ENCODE measurements at places on chromosomes 16 and 17. TPM values are rescaled to one million over a fixed set of nuclear protein-coding genes. Genes with fewer than 3 reads are reported as not detected.

DNA sequence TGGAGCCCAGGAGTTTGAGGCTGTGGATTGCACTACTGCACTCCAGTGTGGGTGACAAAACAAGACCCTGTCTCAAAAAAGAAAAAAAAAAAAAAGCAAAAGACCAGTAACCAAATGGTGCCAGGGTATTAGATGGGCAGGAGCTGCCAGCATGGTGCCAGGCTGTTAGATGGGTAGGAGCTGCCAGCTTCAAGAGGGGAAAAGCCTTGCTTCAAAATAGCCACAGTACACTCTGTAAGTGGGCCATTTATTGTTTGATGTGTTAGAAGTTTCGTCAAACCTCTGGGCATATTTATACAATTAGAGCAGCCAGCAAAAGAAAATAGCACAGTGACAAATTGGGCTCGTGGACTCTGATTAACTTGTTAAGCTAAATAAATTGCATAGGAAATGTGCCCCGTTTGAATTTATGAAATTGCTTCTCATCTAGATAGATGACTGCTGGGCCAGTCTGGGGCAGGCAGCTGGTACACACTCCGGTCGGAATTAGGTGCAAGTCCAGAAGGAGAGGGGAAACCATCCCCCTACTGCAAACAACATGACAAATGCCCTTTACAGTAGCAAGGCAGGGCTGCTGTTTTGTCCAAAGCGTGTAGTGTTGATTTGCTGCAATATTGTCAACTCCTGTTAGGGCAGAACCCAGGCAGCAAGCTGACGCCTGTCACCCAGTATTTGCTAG is 126.3 kb upstream of the IRX3 start:
- no peak for DNase-seq

- no peak for DNase-seq
Observed at GRCh38 chr16:9370061-9370491, 278.6 kb downstream of the HAPSTR1 start.

GRCh38 chr17:17808706-17809432 is 27.9 kb downstream of the SREBF1 start:
- no peak for DNase-seq

GRCh38 chr17:7712111-7712771 is 5.3 kb upstream of the DNAH2 start:
- no peak for DNase-seq

DNA sequence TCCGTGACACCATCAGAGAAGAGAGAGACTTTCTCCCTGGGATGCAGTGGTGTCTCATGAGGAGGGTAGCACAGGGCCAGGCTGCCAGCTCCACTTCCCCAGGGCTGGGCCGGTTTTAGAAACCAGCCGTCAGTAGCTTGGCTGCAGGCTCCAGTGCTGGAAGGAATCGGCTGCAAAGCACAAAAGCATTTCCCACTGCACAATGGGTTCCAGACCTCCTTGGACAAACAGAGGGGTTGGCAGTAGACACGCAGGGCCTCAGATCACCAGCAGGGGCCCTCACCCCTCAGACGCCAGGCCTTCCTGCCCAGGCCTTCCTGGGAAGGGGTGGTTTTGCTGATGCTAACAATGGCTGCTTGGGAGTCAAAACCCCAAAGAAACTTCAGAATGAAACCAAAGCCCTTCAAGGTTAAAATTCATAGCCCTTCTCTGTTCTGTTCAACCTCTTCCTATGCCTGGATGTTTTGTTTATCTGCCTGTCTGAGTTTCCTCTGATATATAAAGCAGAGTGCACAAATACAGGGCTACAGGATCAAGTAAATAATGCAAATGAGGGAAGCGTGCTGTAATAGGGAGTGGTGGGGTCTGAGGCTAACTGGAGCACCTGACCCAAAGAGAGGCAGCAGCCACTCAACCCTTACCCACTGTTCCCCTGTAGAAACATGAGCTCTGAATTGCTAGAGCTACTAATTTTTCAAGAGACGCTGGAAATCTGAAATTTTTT is 26.2 kb downstream of the TEKT5 start:
- peak; percentile 29 for DNase-seq

DNA sequence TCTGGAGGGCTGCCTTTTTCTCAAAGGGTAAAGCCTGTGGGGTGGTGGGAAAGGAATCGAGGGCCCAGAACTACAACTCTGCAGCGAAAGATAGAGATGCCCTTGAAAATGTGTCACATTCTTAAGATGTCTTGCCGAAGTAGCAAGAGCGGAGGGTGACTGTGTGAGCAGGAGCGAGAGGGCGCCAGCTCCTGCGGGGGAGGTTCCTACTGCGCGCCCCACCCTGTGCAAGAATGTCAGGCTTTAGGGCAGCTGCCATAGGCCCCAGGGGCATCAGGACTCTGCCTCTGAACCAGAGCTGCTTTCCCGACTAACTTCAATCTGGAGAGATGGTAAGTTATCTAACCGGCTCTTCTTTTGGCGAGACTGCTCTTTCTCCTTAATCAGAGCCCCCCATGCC is 11.8 kb upstream of the ITGAE start:
- DNase-seq, result no peak

DNA sequence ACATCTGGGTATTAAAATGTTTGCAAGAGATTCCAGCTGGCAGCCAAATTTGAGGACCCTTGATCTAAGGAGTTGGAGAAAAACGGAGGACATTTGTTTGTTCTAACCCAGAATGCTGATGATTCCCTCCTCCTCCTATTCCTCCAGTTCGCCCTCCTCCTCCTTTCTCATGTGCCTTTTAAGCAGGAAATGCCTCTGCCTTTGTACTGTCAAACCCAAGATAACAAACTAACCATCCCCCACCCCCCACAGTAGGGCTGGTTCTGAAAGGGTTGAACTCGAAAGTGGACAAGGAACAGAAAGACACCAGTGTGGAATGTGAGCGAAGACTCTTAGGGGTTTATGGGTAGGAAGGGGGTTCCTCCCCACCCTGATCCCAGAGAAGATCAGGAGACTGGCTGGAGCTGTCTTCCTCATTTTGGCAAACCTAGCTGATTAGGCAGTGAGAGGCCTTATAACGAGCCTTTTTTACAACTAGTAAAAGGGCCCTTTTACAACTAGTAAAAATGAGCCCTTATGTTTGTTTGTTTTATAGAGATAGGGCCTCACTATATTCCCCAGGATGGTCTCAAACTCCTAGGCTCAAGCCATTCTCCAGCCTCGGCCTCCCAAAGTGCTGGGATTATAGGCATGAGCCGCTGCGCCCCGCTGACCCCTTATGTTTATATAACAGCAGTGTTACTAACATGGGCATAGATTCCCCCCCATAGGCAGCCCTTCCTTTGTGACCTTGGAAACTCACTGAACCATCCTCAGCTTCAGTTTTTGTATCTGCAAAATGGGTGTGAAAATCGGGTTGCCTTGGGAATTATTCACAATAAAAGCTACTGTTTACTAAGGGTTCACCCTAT is 975 bp downstream of the CHD9 start:
- peak; percentile 22 for DNase-seq

The STARD3 gene
- total RNA-seq, result 77.9 TPM

DNA sequence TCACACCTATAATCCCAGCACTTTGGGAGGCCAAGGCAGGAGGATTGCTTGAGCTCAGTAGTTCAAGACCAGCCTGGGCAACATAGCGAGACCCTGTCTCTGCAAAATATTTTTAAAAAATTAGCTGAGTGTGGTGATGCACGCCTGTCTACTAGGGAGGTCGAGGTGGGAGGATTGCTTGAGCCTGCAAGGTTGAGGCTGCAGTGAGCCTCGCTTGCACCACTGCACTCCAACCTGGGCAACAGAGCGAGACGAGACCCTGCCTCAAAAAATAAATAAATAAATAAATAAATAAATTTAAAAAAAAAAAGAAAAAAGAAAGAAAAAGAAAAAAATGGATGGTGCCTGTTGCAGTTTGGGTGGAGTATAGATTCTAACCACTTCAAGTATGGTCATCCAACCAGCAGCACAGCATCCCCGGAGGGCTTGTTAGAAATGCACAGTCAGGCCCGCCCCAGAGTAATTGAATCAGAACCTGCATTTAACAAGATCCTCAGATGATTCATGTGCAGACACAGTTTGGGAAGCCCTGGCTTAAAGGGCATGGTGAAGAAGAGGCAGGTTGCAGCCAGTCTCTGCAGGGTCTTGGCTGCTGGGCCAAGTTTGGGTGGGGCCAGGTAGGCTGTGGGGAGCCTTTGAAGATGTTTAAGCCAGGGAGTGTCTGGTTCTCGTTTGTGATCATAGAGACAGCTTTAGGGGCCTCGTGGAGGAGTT is 40.8 kb downstream of the MRC2 start:
- DNase-seq, result no peak

The PRSS8 gene
- not detected for total RNA-seq

The SPATA32 gene
- total RNA-seq, result 0.25 TPM

GRCh38 chr16:76235025-76235424 is 42.2 kb upstream of the CNTNAP4 start:
- no peak for DNase-seq

GRCh38 chr17:77962348-77962747 is 3.8 kb downstream of the TNRC6C start:
- DNase-seq, result no peak

The TBC1D26 gene
- 0.30 TPM for total RNA-seq

The SEZ6L2 gene
- total RNA-seq, result 0.42 TPM

DNA sequence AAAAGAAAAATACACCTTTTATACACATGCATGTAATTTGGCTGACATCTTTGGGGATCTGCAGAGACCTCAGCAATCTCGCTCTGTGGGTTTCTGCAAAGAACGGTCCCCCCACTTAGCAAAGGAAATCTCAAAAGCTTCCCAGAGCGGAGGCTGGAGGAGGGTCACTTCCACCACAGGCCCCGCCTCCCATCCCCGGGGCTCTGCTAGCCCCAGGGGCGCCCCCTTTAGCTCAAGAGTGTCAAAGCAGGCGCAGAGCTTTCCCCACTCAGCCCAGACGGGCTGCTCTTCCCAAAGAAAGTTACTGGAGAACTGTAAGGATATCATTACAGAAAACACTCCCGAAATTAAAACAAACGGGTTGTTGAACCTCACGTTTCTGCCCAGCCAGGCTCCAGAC is 11.4 kb downstream of the SLC13A5 start:
- peak; percentile 68 for DNase-seq

DNA sequence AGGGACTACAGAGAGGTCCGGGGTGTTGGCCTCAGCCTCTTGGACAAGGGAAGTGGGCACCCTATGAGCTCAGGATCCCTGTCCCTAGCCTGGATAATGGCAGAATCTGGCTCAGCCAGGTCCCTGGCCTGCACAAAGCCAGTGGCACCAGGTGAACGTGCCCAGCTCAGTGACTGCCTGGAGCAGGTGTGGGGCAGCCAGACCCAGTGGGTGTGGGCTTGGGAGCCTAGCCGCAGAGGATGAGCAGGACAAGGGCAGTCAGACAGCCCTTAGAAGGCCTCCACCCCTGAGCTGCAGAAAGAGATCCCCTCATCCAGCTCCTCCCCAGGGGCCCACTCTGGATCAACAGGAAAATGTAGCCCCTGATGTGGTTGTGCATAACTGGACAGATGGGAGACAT is 585.3 kb downstream of the KCNJ18 start:
- no peak for DNase-seq

DNA sequence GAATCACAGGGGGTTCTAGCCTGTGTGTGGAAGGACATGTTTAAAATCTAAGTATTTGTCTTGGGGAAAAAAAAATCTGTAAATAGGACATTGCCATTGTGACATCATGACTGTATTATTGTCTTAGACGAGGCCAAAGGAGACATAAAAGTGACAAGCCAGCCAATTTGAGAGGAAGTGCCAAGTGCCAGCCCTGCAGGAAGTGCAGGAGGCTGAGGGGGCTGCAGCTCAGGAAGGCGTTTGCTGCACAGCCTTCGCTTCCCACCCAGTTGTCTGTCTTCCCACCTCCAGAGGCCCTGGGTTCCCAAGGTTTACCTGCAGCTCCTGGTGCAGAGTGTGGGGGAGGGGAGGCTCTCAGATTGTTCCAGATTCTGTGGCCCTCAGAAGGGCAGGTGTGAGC is 1.3 kb downstream of the ADCY7 start:
- DNase-seq, result peak; percentile 47

The ABCC12 gene
- total RNA-seq, result not detected

- DNase-seq, result no peak
Observed at GRCh38 chr16:64370112-64370511, 751.8 kb downstream of the CDH11 start.

GRCh38 chr16:75081179-75081859 is 35.3 kb downstream of the LDHD start:
- no peak for DNase-seq

The SHISA9 gene
- 0.02 TPM for total RNA-seq

DNA sequence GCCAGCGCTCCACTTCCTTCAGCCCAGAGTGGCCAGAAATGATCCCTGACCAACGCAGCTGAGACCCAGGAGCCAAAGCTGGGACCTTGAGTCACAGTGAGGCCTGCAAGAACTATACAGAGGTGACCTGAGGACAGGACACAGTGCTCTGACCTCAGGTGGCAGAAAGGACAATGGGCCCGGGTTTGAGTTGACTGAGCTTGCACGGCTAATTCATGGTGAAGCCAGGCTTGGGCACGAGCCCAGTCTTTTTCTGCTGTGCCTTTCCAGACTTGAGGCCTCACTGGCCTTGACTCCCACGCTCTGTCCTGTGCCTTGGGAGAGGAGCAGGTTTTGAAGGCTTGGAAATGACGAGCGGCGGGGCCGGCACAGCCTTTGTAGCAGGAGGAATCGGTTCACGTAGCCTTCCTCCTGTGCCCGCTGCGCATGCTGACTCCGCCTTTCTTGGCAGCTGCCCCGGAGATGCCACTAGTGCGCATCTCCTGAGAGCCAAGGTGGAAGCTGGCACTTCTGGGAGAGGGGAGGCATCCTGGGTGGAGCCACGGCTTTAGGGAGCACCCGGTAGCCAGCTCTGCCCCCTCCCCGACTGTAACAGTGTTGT is 34.9 kb downstream of the NDEL1 start:
- DNase-seq, result no peak

DNA sequence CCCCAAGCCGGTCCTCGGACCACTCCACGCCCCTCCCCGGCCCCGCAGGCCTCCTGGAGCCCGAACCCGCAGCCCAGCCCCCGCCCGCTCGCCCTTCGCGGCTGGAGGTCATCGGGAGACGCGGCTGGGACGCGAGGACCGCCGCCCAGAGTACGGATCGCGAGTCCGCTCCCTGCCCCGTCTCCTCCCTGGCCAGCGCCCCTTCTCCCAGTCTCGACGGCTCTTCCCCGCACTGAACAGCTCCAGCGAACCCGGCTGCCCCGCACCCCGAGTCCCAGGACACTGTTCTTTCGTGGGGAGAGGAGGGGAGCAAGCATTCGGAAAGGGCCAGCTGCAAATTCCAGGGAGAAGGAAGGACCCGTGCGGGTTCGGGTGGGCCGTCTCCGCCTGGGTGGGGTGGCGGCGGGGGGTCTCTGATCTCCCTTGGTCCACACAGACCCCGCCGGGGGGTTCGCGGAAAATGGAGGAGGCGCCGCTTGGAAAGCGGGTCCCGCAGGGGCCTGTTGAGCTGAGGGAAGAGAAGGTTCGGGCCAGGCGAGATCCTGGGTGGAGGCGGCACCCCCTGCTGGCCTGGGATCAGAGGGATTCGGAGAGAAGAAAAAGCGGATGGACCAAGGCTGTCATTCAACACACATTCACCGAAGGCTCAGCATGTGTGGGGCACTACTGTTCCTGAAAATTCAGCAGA is 632 bp upstream of the RTN4RL1 start:
- DNase-seq, result peak; percentile 65

- DNase-seq, result peak; percentile 81
Observed at GRCh38 chr17:45222289-45222995, 757 bp downstream of the FMNL1 start.
